ENCODE measurements at places on chromosomes 7 and 10.

- no peak overlapping the region for H3K4me3 ChIP-seq
- H3K4me1 ChIP-seq: peaks cover 3% of the 10 kb centered on the region
- DNase-seq: no peak
- no peaks in the 10 kb centered on the region for H3K27me3 ChIP-seq
- H3K27ac ChIP-seq: no peak overlapping the region
Observed at GRCh38 chr7:36011588-36011965, 141.5 kb upstream of the EEPD1 start.

DNA sequence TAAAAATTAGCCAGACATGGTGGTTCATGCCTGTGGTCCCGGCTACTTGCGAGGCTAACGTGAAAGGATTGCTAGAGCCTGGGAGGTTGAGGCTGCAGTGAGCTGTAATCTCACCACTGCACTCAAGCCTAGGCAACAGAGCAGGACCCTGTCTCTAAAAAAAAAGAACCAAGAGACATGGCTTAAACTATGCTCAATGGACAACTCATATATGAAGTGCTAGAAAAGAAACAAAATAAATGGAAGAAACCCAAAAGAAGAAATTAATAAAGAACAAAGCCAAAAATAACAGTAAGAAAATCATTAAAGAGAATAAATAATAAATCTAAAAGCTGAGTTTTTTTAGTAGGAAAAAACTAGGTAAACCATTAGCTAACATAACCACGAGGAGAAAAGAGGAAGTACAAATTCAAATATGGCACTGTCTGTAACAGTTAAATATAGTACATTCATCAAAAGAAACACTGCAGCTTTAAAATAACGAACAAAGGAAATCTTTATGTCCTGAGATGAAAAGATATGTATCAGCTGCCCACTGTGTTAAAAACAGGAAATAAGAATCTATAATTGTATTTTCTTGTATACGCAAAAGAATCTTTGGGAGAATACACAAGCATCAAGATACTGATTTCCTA is 48.7 kb downstream of the UPF2 start:
- no peaks in the 10 kb centered on the region for H3K27me3 ChIP-seq
- peaks cover 20% of the 10 kb centered on the region for H3K36me3 ChIP-seq
- no peak for DNase-seq
- no peaks in the 10 kb centered on the region for H3K4me1 ChIP-seq
- H3K4me3 ChIP-seq: no peak overlapping the region

- peak overlapping the region; percentile 42 for H3K4me3 ChIP-seq
- DNase-seq: no peak
- peaks cover 12% of the 10 kb centered on the region for H3K4me1 ChIP-seq
- peaks cover 30% of the 10 kb centered on the region for H3K27me3 ChIP-seq
Observed at GRCh38 chr7:69598487-69599285, 411 bp downstream of the AUTS2 start.

GRCh38 chr10:101267776-101268175 is 38.5 kb upstream of the LBX1 start:
- no peaks in the 10 kb centered on the region for H3K4me1 ChIP-seq
- no peak overlapping the region for H3K27ac ChIP-seq

DNA sequence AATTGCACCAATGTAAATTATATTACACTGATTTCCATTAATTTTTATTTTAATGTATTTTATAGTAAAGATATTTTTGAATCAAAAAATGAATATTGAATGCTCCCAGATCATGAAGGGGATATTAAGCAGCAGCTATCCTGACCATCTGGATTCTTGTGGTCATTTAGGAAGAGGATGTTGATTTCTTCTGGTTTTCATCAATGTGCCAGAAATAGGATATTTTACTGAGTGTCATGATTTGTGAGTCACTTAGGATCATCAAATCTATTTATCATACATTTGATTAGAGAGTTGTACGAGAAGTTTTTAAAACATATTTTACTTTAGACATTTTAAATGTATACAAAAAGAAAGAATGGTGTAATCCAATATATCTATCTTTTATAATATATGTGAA is 366.3 kb upstream of the CHRM2 start:
- H3K36me3 ChIP-seq: no peaks in the 10 kb centered on the region
- H3K27ac ChIP-seq: no peak overlapping the region
- H3K27me3 ChIP-seq: no peaks in the 10 kb centered on the region
- DNase-seq: no peak
- no peak overlapping the region for H3K4me3 ChIP-seq

DNA sequence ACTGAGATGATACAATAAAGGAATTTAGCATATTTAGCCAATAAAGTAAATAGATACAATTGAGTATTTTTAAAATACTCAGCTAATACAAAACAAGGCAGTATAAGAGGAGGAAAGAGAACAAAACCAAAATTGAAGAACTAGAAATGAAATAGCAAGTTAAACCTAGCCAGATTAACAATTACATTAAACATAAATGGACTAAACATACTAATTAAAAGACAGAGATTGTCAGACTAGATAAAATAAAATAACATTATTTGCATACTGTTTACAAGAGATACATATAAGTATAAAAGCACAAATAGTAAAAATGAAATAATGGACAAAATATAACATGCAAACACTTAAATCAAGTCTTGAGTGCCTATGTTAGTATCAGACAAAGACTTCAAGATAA is 517.7 kb upstream of the PHF14 start:
- no peaks in the 10 kb centered on the region for H3K27me3 ChIP-seq
- no peaks in the 10 kb centered on the region for H3K36me3 ChIP-seq
- H3K4me1 ChIP-seq: no peaks in the 10 kb centered on the region
- H3K4me3 ChIP-seq: no peak overlapping the region
- DNase-seq: no peak
- no peak overlapping the region for H3K27ac ChIP-seq

GRCh38 chr7:15503603-15504290 is 58.1 kb downstream of the AGMO start:
- H3K27me3 ChIP-seq: no peaks in the 10 kb centered on the region
- H3K4me1 ChIP-seq: peaks cover 17% of the 10 kb centered on the region
- no peaks in the 10 kb centered on the region for H3K36me3 ChIP-seq
- H3K27ac ChIP-seq: no peak overlapping the region
- no peak overlapping the region for H3K4me3 ChIP-seq
- DNase-seq: no peak

DNA sequence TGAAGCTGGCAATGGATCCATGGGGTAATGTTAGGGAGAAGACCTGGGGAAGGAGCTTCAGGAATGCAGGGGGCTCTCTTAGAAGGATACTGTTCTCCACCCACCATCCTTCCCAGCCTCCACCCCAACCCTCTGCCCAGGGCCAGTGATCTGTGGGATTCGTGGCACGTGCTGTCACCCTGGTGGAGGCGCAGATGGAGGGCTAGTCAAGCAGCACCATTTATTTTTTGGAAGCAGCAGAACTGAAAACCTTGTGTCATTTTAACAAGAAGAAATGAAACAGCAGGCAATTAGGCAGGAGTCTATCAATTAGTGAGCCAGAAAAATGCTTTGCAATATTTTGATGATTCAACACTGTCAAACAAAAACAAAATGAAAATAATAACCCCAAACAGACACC is 155.9 kb downstream of the SH2D4B start:
- no peak overlapping the region for H3K4me3 ChIP-seq
- no peaks in the 10 kb centered on the region for H3K36me3 ChIP-seq
- no peak overlapping the region for H3K27ac ChIP-seq
- H3K4me1 ChIP-seq: no peaks in the 10 kb centered on the region
- no peak for DNase-seq
- no peaks in the 10 kb centered on the region for H3K27me3 ChIP-seq

DNA sequence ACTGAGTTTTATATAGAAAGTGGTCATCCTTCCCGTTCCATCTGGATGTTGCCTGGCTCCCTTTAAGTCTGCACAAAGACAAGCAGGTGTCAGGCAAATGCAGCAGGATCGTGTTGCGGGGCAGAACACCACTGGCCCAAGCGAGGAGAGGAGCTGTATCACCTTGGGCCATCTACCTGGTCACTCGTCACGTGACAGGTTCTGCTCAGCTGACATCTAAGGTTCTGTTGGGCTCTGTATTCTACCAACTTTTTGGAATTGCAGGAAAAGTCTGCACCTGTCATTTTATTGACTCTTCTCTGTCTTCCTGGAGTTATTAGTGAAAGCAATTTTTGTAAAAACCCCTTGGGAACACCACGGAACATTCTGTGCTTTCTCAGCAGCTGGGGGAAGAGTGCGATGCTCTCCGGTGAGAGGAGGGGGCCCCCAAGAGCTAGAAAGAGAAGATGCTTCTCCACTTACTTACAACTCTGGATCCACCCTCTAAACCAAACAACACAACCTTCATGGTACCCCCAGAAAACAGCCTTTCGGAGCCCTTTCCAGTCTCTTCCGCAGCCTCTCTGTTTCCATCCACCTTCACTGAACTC is 83.4 kb upstream of the NMT2 start:
- no peak overlapping the region for H3K27ac ChIP-seq
- no peak overlapping the region for H3K4me3 ChIP-seq
- DNase-seq: no peak
- H3K36me3 ChIP-seq: peaks cover 38% of the 10 kb centered on the region
- 0 out of 2 replicates have a peak, but pooled peaks cover 2% of the 10 kb centered on the region for H3K27me3 ChIP-seq

GRCh38 chr7:92221766-92222165 is 23.9 kb downstream of the KRIT1 start:
- H3K27me3 ChIP-seq: no peaks in the 10 kb centered on the region
- H3K27ac ChIP-seq: no peak overlapping the region
- H3K4me3 ChIP-seq: no peak overlapping the region
- DNase-seq: no peak
- H3K4me1 ChIP-seq: no peaks in the 10 kb centered on the region

DNA sequence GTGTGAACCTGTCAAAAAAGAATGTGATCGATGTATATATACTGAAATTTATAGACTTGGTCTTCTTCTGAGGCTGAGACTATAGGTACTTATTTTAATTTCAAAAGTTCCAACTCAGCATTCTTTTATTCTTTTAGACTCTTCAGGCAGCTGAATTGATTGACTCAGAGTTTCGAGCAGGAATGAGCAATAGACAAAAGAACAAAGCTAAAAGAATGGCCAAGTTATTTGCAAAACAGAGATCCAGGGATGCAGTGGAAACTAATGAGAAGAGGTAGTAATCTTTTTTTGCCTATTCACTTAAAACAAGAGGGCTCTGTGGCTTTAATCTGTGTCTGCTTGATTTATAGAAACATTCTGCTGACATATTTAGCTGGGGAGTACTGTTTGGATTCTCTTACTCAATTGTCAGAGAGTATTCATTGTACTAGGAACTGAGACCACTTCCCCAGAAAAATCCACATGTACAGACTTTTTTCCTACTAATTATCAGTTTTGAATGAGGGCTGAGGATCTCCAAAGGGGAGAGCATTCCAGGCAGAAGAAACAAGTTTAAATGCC is 30.1 kb downstream of the BTAF1 start:
- DNase-seq: no peak
- peaks cover 79% of the 10 kb centered on the region for H3K36me3 ChIP-seq
- H3K27ac ChIP-seq: no peak overlapping the region
- H3K27me3 ChIP-seq: no peaks in the 10 kb centered on the region
- no peak overlapping the region for H3K4me3 ChIP-seq

GRCh38 chr7:115637128-115637527 is 393.4 kb downstream of the TFEC start:
- no peaks in the 10 kb centered on the region for H3K4me1 ChIP-seq
- H3K27me3 ChIP-seq: no peaks in the 10 kb centered on the region
- DNase-seq: no peak
- H3K27ac ChIP-seq: no peak overlapping the region
- H3K36me3 ChIP-seq: no peaks in the 10 kb centered on the region

GRCh38 chr10:58956926-58957325 is 219.5 kb upstream of the PHYHIPL start:
- no peak overlapping the region for H3K4me3 ChIP-seq
- DNase-seq: no peak
- peaks cover 7% of the 10 kb centered on the region for H3K4me1 ChIP-seq
- no peaks in the 10 kb centered on the region for H3K27me3 ChIP-seq
- H3K27ac ChIP-seq: no peak overlapping the region
- H3K36me3 ChIP-seq: no peaks in the 10 kb centered on the region

DNA sequence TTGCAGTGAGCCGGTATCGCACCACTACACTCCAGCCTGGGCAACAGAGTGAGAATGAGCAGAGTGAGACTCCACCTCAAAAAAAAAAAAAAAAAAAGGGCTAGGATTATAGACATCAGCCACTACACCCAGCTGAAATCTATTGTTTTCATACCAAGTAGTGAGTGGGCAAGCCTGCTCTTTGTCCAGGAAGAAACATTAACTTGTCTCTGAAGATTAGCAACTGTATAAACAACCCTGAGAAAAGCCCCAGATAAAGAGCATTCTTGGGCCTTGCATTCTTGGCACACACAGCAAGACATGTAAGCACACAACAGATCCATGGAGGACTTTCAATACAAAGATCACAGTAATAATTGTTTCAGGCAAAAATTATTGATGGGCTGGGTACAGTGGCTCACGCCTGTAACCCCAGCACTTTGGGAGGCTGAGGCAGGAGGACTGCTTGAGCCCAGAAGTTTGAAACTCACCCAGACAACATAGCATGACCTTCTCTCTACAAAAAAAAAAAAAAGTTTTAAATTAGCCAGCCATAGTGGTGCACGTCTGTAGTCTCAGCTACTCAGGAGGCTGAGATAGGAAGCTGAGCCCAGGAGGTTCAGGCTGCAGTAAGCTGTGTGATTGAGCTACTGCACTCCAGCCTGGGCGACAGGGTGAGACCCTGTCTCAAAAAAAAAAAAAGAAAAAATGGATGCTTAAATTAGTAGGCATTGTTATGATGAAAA is 4.4 kb downstream of the PSPH start:
- no peak overlapping the region for H3K4me3 ChIP-seq
- H3K27ac ChIP-seq: peak overlapping the region; percentile 11
- peaks cover 7% of the 10 kb centered on the region for H3K36me3 ChIP-seq
- peaks cover 23% of the 10 kb centered on the region for H3K4me1 ChIP-seq
- peak; percentile 74 for DNase-seq

DNA sequence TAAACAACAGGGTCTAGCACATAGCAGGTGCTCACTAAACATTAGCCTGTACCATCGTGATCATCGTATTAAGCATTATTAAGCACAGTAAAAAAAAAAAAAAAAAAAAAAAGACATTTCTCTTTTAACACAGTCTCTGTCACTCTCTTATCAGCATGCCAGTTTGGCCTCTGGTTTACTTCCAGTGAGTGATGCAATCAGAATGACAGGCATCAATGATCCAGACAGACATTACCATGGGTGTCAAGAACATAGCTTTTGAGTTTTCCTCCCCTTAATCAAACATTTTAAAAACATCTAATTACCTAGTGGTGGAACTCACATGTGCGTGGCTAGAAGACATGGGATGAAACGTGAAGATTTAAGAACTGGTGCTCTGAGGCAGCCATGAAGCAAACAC is 115.8 kb downstream of the CTTNBP2 start:
- no peak overlapping the region for H3K4me3 ChIP-seq
- no peak overlapping the region for H3K27ac ChIP-seq
- no peaks in the 10 kb centered on the region for H3K36me3 ChIP-seq
- DNase-seq: no peak
- H3K4me1 ChIP-seq: no peaks in the 10 kb centered on the region

GRCh38 chr7:124101173-124101768 is 68.4 kb upstream of the TMEM229A start:
- no peak for DNase-seq
- no peak overlapping the region for H3K27ac ChIP-seq
- H3K36me3 ChIP-seq: no peaks in the 10 kb centered on the region
- no peak overlapping the region for H3K4me3 ChIP-seq
- H3K27me3 ChIP-seq: no peaks in the 10 kb centered on the region
